ENCODE measurements at places on chromosomes 2 and 18.

GRCh38 chr18:36901277-36901701, 72.4 kb downstream of the KIAA1328 start:
- no peak for DNase-seq

GRCh38 chr18:6885992-6886796, 156.7 kb downstream of the ARHGAP28 start:
- DNase-seq, result no peak

DNA sequence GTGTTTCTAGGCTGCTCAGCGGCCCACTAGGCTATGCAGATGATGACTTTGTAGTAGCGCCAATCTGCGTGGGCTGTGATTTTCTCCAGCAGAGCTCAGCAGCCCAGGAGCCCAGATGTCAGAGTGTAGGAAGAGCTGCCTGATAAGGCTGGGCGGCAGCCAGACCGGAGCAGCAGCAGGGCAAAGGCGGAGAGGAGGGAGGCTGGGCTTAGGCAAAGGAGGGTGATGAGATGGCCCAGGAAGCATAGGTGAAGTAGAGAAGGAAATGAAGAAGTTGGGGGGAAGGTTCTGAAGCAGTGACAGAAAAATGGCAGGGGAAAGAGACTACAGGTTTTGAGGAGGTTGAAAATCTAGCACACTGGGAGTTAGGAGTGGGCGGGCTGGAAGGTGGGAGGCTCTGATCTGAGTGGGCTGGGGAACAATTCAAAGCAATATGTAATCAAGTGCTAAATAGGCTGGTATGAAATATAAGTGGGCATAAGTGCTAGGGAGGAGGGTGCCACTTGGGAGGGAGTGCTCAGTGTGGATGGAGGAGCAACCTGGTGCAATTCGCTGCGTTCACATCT, 50.6 kb upstream of the STPG4 start:
- DNase-seq, result no peak

DNA sequence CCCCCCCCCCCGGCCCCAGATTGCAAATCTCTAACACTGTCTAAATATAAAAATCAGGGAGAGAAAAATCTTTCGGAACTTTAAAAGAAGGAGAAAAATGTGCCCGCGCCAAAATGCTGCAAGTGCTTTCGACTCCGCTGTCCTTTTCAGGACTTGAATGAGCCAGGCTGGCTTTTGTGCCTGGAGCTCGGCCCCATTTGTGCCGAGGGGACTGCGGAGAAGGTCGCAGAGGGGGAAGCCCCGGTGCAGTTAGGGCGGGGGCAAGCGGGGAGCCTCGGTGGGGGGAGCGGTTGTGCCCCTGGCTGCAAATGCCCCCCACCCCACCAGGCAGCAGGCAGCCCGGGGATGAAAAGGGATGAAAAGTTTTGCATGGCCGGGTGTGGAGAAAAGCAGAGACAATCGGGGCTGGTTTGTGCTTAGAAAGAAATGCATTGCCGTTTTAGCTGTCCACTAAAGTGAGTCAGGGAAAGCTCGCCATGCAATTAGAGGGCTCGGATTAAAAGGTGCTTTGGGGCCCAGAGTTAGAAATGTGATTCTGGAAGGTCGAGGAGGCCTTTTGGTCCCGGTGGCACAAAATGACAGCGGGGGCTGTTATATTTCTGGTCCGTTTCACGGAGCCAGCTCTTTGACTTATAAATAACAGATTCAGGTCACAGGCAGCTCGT, 1.6 kb downstream of the INHBB start:
- no peak for DNase-seq

- DNase-seq, result no peak
Observed at GRCh38 chr2:95530734-95531133, 46.2 kb upstream of the TRIM43B start.

DNA sequence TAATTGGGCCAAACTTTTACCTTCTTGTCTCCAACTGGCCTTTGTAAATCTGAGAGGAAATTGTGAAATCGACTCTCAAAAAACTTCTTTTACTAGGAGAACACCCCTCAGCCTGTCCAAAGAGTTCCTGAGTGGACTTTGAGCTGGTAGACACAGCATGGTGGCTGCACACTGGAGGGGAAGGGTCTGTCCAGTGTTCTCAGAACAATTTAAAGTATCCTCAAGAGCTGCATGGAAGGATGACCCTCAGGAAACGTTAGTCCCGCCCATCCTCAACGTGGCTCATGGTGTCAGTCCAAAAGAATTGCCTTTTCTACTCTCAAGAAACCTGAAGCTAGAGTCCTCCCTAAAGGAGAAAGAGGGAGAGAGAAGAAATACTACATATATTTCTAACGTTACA, 182.7 kb downstream of the EPHA4 start:
- DNase-seq, result no peak

DNA sequence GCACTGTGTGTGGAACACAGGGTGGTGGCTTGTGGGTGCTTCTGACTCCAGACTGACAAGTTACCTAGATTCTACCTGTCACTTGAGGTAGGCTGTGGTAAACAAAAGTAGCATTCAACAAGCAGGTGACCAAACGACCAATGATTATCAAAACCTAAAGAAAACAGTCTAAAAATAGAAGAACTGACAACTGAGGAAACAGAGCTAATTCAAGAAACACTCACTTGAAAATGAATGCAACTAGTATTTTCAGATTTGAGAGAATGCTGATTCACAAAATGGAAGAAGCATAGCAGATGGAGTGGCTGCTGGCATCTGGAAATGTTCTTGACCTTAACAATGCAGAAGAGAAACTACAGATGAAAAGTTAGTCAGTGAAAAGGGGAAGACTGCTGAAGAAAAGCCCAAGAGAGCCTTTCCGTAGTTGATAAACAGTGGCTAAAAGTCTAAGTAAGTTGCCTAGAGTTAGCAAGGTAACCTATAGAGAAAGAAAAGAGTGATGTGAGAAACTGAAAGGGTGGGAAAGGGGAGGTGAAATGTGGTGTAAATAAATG, 170.4 kb downstream of the NCK2 start:
- DNase-seq, result no peak

DNA sequence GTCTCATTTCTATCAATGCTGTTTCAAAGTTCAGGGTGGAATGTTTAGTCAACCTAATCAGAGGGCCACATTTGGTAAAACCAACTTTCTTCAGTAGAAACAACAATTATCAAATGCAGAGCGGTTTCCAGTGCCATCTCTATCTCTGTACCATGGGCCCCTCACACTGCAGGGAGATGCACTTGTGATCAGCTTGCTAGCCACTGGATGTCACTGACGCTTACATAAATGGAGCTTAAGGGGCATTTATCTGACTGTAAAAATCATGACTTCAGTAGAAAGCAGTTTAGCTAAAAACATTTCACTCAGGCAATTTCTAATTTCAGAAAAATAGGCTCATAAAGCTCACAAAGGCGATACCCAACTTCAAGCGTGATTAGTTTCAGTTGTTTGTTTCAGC, 678.0 kb downstream of the ZEB2 start:
- DNase-seq, result no peak

- DNase-seq, result no peak
Observed at GRCh38 chr2:175557810-175558377, 376.4 kb upstream of the ATP5MC3 start.

GRCh38 chr2:85393836-85394235, 16.3 kb downstream of the CAPG start:
- DNase-seq, result no peak

- no peak for DNase-seq
Observed at GRCh38 chr18:36623681-36624190, 205.1 kb downstream of the TPGS2 start.

- DNase-seq, result no peak
Observed at GRCh38 chr2:190562121-190562520, 27.6 kb upstream of the NEMP2 start.

- DNase-seq, result no peak
Observed at GRCh38 chr18:59898093-59898492, 1.7 kb upstream of the PMAIP1 start.

DNA sequence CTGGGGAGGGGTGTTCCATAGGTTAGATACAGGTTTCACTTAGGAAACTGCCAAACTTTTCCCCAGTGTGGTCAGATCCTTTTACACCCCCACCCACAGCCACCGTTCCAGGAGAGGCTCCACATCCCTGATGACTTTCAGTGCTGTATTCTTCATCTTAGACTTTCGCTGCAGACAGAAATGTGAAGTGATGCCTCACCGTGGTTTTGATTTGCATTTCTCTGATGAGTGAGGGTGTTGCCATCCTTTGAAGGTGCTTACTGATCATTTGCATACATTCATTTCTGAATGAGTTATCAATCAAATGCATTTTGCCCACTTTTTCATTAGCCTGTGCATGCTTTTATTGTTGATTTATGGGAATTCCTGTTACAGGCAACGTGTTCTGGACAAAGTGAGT, 14.9 kb downstream of the COPS9 start:
- no peak for DNase-seq

DNA sequence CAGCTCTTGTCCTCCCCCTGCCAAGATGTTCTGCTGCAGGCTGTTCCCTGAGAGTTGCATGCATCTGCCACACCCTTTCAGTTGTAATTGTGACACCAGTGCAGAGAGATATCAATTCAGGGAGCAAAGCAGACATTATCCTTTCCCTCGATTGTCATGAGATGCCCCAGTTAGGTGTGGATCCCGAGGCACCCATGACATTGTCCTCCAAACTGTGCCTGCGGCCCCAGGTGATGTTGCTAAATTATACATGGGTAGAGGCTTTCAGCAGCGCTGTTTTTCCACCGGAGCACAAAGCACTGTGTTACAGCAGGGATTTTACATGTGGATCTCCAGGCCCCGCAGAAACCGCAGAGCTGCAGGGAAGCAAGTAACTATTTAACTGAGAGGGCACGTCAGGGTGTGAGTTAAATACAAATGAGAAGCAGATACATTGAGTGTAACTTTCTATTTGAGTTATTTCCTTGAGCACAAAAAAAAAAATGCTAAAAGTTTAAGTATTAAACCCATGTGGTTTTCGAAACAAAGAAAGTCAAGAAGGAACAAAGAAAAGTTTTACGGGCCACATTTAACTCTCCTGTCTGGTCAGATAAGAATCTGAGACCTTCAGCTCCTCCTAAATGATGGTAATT, 90.3 kb upstream of the BCL2L11 start:
- no peak for DNase-seq
